ENCODE measurements at places on chromosomes 13 and 19.

GRCh38 chr19:47660435-47660832 is 51.5 kb downstream of the BICRA start:
- no peak for DNase-seq

DNA sequence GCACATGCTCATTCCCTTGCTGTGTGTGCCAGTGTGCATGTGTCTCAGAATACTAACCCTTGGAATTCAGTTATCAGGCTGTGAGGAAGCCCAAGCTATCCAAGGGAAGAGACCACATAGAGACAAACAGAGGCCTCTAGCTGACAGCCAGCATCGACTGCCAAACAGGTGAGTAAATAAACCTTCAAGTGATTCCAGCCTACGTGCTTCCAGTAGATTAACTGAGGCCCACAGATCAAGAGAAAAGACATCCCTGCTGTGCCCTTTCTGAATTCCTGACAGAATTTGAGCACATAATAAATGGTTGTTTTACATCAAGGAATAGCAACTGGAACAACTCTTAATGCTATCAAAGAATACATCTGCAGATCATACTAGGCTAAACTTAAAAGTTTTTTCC is 17.5 kb downstream of the ZC3H13 start:
- DNase-seq: no peak

DNA sequence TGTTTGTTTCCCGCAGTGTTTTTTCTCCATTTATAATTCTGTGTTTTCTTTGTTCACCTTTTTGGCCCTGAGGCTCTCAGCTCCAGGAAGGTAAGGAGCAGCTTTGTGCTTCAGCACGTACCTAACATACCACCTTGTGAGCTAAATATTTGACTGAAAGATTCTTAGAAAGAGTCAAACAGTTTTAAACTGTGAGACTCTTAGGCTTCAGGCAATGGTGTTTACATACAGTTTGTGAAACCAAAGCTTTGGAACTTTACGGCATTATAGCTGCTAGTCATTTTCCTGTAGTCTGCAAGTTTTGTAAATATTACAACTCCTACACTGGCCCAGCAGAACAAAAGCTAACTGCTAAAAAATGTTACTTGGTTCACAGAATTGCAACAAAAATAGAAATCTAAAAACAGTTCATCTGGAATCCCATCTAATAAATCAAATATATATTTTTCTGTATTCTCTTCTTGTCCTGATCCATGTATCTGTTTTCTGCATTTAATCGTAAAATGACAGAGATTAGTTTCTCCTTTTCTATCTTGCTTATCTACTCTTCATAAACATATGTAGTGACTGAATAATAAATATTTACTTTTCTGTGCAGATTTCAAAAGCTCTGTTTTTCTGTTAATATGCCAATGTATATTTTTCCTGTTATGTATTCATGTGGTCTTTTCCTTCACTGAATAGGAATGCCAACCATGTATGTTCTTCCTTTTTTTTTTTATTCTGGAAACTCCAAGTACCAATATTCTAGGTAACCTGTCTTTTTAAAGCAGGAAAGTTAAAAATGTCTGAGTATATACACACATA is 38.8 kb upstream of the GPI start:
- DNase-seq: no peak

DNA sequence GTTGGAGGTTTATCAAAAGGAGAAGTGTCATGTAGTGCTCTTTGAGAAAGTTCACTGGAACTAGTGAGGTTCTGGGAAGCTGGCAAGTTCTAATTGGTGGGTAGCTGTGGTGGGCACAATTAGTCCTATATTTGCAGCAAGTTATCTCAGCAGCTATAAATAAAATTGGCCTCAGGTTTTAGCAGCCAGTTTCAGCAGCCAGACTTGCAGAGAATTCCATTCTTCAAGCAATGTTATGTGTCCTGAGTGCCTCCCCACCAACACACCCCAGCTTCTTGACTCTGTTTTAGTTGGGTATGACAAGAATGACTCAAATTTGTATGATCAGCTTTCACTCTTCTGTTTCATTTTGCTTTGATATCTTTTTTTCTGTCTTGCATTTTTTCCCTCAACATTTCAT is 4.7 kb downstream of the IFT88 start:
- DNase-seq: no peak

DNA sequence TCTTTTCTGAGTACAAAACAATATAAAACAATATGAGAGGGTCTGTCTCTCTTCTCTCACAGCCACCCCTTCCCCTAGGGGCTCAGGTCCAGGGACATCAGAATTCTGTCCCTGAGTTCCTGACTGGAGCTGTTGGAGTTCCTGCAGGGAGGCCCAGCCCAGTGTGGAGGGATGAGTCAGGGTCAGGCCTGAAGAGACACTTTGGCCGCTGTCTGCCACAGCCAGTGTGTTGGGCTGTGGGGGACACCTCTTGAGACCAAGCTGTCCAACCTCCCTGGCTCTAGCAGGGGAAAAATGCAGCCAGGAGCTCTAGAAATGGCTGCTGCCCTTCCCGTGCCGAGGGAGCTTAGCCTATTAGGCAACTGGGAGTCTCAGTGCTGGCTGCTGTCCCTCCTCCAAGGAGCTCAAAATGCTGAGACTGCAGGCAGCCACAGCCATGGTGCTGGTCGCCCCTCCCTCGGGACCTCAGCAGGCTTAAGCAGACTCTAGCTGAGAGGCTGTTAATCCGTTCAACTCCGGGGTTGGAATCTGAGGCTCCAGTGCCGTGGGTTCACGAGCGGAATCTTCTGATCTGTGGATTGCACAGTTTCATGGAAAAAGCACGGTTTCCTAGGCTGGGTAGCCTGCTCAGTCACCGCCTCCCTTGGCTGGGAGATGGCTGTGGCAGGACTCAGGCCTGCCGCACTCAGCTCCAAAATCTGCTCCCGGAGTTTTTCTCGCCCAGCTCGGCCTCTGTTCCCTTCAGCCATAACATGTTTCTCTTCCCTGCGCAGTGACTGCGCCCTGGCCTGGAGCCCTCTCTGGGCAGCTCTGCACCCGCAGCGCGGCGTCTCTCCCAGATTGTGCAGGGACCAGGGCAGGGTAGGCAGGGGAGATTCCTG is 3.8 kb upstream of the ZNF626 start:
- DNase-seq: no peak

GRCh38 chr19:41947091-41947490 is 12.0 kb downstream of the RABAC1 start:
- DNase-seq: no peak

GRCh38 chr13:35470671-35471661 is 5.5 kb downstream of the MAB21L1 start:
- DNase-seq: no peak

DNA sequence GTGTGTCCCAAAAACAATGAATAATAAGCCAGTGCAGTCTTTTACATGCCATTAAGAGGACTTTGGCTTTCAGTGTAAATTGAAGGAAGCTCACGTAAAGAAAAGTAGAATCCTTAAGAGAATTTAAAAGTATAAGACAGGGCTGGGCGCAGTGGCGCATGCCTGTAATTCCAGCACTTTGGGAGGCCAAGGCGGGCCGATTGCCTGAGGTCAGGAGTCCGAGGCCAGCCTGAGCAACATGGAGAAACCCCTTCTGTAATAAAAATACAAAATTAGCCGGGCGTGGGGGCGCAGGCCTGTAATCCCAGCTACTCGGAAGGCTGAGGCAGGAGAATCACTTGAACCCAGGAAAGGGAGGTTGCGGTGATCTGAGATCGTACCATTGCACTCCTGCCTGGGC is 17.9 kb upstream of the ZNF253 start:
- DNase-seq: no peak

- DNase-seq: no peak
These were observed 105.5 kb downstream of the ZAR1L start for GRCh38 chr13:32209652-32210051.

DNA sequence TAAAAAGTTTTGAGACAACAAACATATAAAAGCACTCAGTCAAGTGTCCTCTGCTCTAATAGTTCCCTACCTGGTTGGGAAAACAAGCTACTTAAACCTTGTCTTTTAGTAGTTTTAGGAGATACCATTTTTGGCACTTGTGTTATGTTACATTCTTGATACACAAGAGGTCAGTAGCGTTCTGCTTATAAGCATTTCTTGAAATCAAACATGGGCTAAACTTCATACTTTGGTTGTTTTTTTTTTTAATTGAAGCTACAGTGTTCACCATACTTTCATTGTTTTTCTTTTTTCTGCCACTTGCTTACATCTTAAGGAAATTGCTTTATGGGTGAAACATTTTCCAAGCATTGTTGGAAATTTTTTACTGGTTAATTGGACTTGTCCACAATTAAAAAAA is 12.9 kb downstream of the NHLRC3 start:
- no peak for DNase-seq

GRCh38 chr19:15091918-15092753 is 10.1 kb downstream of the OR1I1 start:
- DNase-seq: no peak

- no peak for DNase-seq
These were observed 21.0 kb upstream of the SIAH3 start for GRCh38 chr13:45872566-45872965.

DNA sequence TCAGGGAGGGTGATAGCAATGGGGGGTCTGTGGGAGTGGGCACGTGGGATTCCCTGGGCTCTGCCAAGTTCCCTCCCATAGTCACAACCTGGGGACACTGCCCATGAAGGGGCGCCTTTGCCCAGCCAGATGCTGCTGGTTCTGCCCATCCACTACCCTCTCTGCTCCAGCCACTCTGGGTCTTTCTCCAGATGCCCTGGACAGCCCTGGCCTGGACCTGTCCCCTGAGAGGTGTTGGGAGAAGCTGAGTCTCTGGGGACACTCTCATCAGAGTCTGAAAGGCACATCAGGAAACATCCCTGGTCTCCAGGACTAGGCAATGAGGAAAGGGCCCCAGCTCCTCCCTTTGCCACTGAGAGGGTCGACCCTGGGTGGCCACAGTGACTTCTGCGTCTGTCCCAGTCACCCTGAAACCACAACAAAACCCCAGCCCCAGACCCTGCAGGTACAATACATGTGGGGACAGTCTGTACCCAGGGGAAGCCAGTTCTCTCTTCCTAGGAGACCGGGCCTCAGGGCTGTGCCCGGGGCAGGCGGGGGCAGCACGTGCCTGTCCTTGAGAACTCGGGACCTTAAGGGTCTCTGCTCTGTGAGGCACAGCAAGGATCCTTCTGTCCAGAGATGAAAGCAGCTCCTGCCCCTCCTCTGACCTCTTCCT is 9.3 kb upstream of the CEACAM7 start:
- no peak for DNase-seq

GRCh38 chr13:45847554-45848224 is 3.9 kb downstream of the SIAH3 start:
- no peak for DNase-seq

- DNase-seq: no peak
These were observed 3.4 kb downstream of the LRCH1 start for GRCh38 chr13:46556418-46556779.

DNA sequence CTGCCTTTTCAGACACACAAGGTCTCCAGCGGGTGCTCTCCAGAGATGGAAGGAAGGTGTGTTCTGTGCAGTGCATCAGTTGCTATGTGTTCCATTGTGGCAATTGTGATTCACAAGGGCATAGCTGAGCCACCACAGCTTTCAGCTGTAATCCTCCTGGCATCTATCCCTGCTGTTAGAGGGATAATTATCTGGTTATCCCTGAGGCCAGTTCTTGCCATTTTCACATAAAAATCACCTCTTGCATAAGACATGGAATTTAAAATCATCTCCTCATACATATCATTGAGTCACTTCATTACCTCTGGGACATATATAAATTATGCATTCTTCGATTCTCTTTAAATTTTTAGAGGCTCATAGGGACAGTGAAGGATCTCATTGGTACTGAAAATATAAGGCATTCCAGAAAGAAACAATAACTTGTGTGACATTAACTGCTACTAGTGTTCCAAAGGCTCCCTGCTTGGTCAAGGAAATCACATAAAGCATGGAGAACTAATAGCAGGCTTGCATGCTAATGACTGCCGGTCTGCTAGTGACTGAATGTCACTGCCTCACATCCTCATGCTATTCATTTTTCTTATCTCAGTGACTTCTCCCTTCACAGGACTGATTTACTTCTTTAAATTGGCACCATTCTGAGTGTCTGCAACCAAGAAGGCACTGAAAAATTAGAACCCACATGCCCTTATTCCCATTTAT is 214.0 kb downstream of the ENOX1 start:
- no peak for DNase-seq

DNA sequence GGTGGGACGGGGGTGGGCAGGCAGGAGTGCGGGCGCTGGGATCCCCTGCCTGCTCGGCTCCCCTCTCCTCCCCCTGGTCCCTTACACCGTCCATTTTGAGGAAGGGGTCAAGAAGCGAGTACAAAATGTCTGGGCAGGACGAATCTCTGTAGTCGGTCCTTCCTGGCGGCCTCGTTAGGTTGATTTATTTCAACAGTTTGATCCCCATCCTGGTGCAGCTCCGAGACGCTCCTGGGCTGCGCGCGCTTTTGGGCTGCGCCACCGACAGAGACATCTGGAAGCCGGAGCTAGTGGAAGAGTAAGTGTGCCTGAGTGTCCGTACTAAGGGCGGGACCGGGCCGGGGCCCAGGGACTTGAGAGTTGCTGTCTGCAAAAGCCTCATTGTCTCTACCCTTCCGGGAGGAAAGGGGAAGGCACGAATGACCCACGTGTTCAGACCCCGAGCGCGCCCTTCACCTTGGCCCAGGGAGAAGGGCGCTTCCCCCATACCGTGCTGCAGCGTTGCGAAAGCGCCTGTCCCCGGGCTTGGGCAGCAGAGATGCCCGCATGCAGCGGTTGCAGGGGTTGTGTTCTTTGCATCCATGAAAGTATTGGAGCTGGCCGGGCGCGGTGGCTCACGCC is 1.8 kb downstream of the ZNF114 start:
- no peak for DNase-seq

DNA sequence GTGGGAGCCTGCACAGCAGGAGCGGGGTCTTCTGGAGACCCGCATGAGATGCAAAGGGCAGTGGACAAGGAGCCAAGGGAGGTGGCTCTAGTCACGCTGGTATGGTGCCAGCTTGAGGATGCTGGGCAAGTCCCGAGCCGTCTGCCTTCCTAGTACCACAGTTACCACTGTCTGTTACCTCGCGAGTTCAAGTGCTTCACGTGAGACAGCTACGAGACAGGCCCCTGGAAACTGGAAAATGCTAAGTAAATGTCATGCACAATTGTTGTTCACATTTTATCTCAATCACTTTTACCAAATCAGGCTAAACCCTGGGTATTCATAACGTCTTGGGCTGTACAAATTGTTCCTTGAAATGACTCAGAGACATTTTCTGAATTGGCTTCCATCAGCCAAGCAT is 155.7 kb downstream of the TNFRSF19 start:
- DNase-seq: no peak

DNA sequence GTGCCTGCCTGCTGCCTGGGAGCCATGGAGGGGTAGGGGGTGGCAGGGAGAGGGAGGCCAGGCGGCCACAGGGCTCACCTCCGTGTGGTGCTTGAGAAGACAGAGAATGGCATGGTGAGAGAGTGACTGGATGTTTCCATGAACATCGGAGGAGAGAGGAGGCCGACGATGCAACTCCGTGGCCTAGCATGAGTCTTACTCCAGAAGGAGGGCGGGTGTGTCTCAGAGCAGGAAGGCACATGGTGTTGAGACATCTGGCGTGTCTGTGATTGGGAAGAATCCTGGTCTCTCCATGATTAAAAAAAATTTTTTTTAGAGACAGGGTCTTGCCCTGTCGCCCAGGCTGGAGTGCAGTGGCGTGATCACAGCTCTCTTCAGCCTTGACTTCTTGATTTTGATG is 5.1 kb downstream of the IRGC start:
- no peak for DNase-seq

GRCh38 chr19:8663920-8664670 is 33.7 kb downstream of the NFILZ start:
- DNase-seq: no peak

GRCh38 chr13:42681326-42682100 is 99.9 kb upstream of the FAM216B start:
- no peak for DNase-seq

All from stimulated activated CD8-positive, alpha-beta memory T cell treated with anti-CD3 and anti-CD28 coated beads, Interleukin-4, amount 100 ng/mL, for 1 hour (primary cell).